ENCODE measurements at places on chromosomes 1 and 21.

DNA sequence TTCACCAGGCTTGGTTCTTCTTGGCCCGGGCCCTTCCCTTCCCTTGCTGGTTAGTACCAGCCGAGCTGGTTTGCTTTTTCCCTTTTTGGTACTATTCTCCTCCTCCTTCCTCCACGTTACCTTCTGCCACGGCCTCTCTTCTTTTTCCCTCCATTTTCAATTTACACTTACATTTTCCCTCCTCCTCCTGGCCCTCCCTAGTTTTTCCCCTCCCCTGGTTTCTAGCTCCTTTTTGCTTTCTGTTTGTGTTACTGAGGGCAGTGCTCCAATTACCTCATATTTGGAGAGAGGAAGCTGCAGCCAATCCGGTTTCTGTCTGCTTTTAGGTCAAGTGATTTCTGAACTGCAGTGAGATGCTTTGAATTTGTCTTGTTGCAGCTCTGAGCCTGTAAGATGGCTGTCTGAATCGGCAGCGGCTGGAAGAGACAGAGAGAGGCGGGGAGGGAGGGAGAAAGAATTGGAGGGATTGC, 63.7 kb downstream of the MACF1 start:
- H3K4me3 ChIP-seq, result peak overlapping the region; percentile 64
- peak overlapping the region; percentile 81 for H3K27ac ChIP-seq
- peaks cover 17% of the 10 kb centered on the region for H3K36me3 ChIP-seq
- H3K27me3 ChIP-seq, result no peaks in the 10 kb centered on the region

- H3K27ac ChIP-seq, result peak overlapping the region; percentile 63
- peak overlapping the region; percentile 72 for H3K4me3 ChIP-seq
- peaks cover 14% of the 10 kb centered on the region for H3K4me1 ChIP-seq
- peak; percentile 71 for DNase-seq
Measured at GRCh38 chr1:234676103-234676594, 66.2 kb upstream of the IRF2BP2 start.

DNA sequence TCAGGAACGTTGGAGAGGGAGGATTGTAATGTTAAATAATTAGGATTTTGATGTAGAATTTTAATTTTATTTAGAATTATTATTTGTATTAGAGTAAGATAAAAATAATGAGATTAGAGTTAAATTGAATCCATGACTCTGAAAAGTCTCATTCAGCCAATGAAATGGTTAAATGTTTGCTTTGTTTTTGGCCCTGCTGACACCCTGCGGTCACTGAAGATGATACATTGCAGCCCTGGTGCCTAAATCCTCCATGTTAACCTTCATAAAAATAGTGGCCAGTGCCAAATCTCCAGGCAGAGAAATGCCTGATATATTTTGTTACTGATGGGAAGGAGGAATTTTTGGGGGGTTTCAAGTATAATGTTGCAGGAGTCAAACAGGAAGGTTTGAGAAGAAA, 27.3 kb upstream of the RLF start:
- no peak overlapping the region for H3K27ac ChIP-seq
- H3K4me1 ChIP-seq, result no peaks in the 10 kb centered on the region
- H3K27me3 ChIP-seq, result peaks cover 2% of the 10 kb centered on the region
- DNase-seq, result no peak

- DNase-seq, result no peak
- H3K27me3 ChIP-seq, result no peaks in the 10 kb centered on the region
- H3K4me1 ChIP-seq, result peaks cover 33% of the 10 kb centered on the region
- H3K27ac ChIP-seq, result peak overlapping the region; percentile 85
Measured at GRCh38 chr1:28735961-28736449, 735 bp upstream of the YTHDF2 start.

- H3K4me3 ChIP-seq, result no peak overlapping the region
- no peaks in the 10 kb centered on the region for H3K36me3 ChIP-seq
- no peak for DNase-seq
- no peak overlapping the region for H3K27ac ChIP-seq
- no peaks in the 10 kb centered on the region for H3K27me3 ChIP-seq
Measured at GRCh38 chr1:117696561-117696960, 90.7 kb downstream of the TENT5C start.

- no peak for DNase-seq
- H3K4me3 ChIP-seq, result no peak overlapping the region
- peaks cover 2% of the 10 kb centered on the region for H3K27me3 ChIP-seq
- no peaks in the 10 kb centered on the region for H3K4me1 ChIP-seq
Measured at GRCh38 chr1:232213928-232214327, 416.0 kb downstream of the SIPA1L2 start.

DNA sequence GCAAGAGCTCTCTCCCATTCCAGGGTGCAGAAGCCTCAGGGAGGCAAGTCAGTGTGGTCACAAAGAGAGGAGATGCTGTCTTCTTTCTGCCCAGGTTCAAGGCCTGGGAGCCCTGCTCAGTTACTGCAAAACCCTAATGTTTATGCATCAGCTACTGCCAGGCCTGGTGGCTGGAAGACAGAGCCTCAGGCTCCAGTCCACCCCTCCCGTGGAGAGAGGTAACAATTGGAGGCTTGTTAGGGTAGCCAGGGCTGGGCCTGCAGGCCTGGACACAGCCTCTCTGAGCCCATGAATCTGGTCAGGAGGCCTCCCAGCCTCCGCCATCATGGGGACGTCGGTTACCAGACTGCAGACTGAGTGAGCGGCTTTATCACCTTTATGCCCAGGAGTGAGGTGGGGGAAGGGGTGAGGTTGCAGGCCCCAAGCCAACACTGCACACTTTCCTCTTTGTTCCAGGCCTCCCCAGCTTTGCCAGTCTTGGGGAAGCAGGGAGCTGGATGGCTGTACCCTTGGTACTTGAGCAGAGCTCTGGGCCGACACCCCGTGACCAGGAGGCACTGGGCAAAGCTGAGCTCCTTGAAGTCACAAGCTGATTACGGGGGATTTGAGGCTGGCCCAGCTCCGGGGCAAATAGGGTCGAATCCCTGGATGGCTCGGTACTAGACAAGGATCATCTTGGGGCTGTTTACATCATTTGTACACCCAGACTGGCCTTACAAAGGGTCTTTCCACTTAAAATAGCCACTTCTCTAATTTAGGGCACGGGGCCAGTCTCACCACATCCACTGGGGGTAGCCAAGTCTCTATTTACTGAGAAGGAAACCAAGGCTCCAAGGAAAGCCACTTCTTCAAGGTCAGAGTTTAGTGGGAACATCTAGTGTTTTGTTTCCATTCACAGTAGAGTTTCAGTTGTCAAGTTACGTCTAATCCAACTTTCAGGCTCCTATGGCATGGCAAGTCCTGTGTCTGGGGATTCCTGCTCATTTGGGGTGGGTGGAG, 5.2 kb downstream of the SLC2A1 start:
- H3K36me3 ChIP-seq, result peaks cover 43% of the 10 kb centered on the region
- peaks cover 74% of the 10 kb centered on the region for H3K4me1 ChIP-seq
- DNase-seq, result no peak
- peak overlapping the region; percentile 69 for H3K27ac ChIP-seq

DNA sequence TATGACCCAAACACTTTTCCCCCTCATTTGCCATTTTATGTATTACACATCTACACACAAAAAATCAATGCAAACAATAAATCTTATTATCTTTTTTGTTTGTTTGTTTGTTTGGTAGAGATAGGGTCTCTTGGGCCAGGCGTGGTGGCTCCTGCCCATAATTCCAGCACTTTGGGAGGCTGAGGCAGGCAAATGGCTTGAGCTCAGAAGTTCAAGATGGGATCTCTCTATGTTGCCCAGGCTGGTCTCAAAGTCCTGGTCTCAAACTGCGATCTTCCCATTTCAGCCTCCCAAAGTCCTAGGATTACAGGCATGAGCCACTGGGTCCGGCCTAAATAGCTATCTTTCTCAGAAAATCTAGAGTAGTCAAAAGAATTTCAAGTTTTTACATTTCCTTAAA, 1.2 kb upstream of the DBT start:
- H3K4me3 ChIP-seq, result no peak overlapping the region
- no peaks in the 10 kb centered on the region for H3K27me3 ChIP-seq
- peaks cover 18% of the 10 kb centered on the region for H3K4me1 ChIP-seq

- H3K4me1 ChIP-seq, result peaks cover 4% of the 10 kb centered on the region
- H3K36me3 ChIP-seq, result peaks cover 1% of the 10 kb centered on the region
- no peak overlapping the region for H3K27ac ChIP-seq
Measured at GRCh38 chr1:193677874-193678273, 491.5 kb upstream of the B3GALT2 start.

DNA sequence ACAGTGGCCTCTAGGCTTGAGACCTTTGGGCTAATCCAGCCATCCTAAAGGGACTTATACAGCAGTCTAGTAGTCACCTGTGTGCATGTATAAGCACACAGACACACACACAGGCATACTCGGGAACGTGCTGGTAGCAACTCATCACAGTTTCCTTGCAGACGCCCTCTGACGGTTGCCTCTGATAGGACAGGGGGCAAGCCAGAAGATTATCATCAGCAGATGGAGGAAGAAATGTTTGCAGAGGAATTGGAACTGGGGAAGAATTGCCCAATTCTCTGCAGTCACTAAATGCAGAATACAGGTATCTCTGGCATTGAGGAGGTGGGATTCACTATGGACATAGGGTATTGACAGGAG, 222.2 kb downstream of the C1orf94 start:
- DNase-seq, result no peak
- no peak overlapping the region for H3K4me3 ChIP-seq
- no peak overlapping the region for H3K27ac ChIP-seq
- no peaks in the 10 kb centered on the region for H3K36me3 ChIP-seq
- H3K27me3 ChIP-seq, result peaks cover 4% of the 10 kb centered on the region

- H3K4me3 ChIP-seq, result no peak overlapping the region
- peaks cover 2% of the 10 kb centered on the region for H3K4me1 ChIP-seq
- H3K36me3 ChIP-seq, result no peaks in the 10 kb centered on the region
- H3K27ac ChIP-seq, result no peak overlapping the region
Measured at GRCh38 chr1:205493241-205494085, 11.0 kb upstream of the CDK18 start.

DNA sequence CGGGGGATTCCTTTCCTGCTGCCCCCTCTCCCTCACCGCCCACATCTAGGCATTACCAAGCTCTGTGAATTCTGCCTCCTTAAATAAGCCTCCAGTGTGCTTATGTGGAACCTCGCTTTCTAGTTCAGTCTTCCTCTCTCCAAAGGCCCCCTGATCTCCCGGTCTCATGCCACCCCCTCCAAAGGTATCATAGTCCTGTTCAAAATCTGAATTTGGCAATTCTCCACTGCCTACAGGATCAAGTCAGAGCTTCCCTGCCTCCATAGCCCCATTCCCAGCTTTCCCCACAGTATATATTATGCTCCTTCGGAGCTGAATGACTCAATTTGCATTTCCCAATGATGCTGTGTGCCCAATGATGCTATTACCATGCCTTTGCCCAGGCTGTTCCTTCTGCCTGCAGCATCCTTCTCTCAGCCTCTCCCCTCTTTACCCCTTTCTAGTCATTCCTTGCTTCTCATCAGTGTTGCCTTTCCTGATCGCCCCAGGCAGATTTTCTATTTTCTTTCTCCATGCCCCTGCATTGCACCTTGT, 1.7 kb downstream of the AZIN2 start:
- no peaks in the 10 kb centered on the region for H3K36me3 ChIP-seq
- no peak overlapping the region for H3K27ac ChIP-seq
- H3K4me3 ChIP-seq, result peak overlapping the region; percentile 62
- no peak for DNase-seq
- H3K27me3 ChIP-seq, result no peaks in the 10 kb centered on the region
- peaks cover 6% of the 10 kb centered on the region for H3K4me1 ChIP-seq

DNA sequence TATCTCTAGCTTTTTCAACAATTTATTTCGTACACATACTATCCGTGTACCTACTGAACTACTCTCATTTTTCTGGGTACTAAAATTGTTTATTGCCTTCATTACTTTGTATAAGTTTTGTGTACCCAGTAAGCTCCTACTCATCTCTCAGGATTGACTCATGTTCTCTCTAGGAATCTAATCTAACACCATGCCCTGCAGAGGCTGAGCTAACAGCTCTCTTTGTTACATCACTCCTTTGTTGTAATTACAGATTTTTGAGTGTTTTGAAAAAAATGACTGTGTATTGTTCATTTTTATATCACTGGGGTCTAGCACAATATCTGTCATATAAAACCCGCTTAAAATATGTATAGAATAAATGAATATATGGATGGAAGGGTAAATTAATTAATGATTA, 167.1 kb downstream of the ATP6V1G3 start:
- H3K27me3 ChIP-seq, result peaks cover 2% of the 10 kb centered on the region
- no peak overlapping the region for H3K4me3 ChIP-seq
- DNase-seq, result no peak
- H3K36me3 ChIP-seq, result peaks cover 17% of the 10 kb centered on the region

- no peaks in the 10 kb centered on the region for H3K36me3 ChIP-seq
- H3K27me3 ChIP-seq, result no peaks in the 10 kb centered on the region
- no peak overlapping the region for H3K27ac ChIP-seq
- H3K4me3 ChIP-seq, result no peak overlapping the region
- H3K4me1 ChIP-seq, result no peaks in the 10 kb centered on the region
Measured at GRCh38 chr1:62301726-62302390, 17.4 kb downstream of the KANK4 start.

DNA sequence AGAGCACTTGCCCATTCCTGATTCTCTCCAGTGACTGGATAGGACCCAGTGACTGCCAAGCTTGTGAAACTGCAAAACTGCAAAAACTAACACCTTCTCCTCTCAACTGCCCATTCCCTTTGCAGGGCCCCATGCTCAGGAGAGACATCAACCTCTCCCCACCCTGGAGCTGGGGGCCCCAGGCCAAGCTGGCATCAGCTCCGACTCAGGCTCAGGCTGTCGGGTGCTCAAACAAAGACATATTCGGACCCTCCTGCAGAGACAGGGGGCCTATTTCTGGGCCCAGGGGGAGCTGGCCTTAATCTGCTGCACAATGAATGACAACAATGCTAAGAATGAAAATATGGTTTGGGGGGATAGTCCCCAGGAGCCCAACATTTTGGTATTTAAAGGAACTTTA, 11.8 kb downstream of the LMX1A start:
- no peak overlapping the region for H3K27ac ChIP-seq
- DNase-seq, result no peak
- no peak overlapping the region for H3K4me3 ChIP-seq
- no peaks in the 10 kb centered on the region for H3K4me1 ChIP-seq

GRCh38 chr1:46244656-46245371, 2.7 kb upstream of the RAD54L start:
- no peaks in the 10 kb centered on the region for H3K27me3 ChIP-seq
- peaks cover 16% of the 10 kb centered on the region for H3K36me3 ChIP-seq
- no peak for DNase-seq
- no peak overlapping the region for H3K27ac ChIP-seq

DNA sequence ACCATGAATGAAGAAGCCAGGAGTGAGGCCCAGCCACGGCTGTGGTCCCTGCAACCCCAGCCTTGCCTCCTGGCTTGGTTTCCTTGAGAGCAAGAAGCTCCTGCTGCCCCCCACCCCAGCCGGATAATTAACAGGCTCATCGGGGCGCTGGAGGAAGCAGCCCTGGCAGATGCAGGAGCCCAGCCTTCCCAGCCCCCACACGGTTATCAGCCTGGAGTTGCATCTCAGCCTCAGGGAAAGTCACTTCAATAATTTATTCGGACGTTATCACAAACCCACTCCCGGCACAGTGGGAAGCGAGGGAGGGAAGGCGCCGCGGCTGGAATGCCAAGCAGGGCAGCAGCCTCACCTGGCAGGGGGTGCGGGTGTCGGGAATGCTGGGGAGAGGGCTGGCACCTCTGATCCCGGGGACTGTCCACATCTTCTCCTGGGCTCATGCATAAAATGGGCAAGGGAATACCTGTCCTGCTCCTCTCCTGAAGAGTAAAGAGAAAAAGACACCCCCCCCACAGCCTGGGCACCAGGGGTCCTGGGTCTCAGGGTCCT, 43.3 kb upstream of the LRP8 start:
- no peak overlapping the region for H3K4me3 ChIP-seq
- peak; percentile 5 for DNase-seq
- H3K4me1 ChIP-seq, result peaks cover 18% of the 10 kb centered on the region

GRCh38 chr21:39388811-39389155, 39.9 kb upstream of the HMGN1 start:
- H3K27me3 ChIP-seq, result no peaks in the 10 kb centered on the region
- H3K27ac ChIP-seq, result no peak overlapping the region
- no peak for DNase-seq

GRCh38 chr1:236400061-236400603, 6.0 kb downstream of the EDARADD start:
- H3K27me3 ChIP-seq, result peaks cover 12% of the 10 kb centered on the region
- no peaks in the 10 kb centered on the region for H3K36me3 ChIP-seq
- H3K27ac ChIP-seq, result no peak overlapping the region
- H3K4me1 ChIP-seq, result peaks cover 22% of the 10 kb centered on the region
- H3K4me3 ChIP-seq, result no peak overlapping the region
